ENCODE measurements at places on chromosomes 3 and 15. TPM values are rescaled to one million over a fixed set of nuclear protein-coding genes. Genes with fewer than 3 reads are reported as not detected.

MRAS gene
- 42.7 TPM for total RNA-seq

SNTN gene
- not detected for total RNA-seq

SLC51B gene
- not detected for total RNA-seq

MINAR1 gene
- 0.68 TPM for total RNA-seq

GOLGA8J gene
- total RNA-seq, result 0.13 TPM

REC114 gene
- not detected for total RNA-seq

SAMD7 gene
- total RNA-seq, result not detected

LRRC31 gene
- total RNA-seq, result not detected

ST3GAL6 gene
- total RNA-seq, result 4.9 TPM

GPR62 gene
- total RNA-seq, result under 0.01 TPM

DPPA2 gene
- not detected for total RNA-seq

POU1F1 gene
- total RNA-seq, result not detected

ASB14 gene
- under 0.01 TPM for total RNA-seq

CCDC39 gene
- 0.12 TPM for total RNA-seq
